DMS153 (cell line): ENCODE measurements at places on chromosomes 3 and 15.

DNA sequence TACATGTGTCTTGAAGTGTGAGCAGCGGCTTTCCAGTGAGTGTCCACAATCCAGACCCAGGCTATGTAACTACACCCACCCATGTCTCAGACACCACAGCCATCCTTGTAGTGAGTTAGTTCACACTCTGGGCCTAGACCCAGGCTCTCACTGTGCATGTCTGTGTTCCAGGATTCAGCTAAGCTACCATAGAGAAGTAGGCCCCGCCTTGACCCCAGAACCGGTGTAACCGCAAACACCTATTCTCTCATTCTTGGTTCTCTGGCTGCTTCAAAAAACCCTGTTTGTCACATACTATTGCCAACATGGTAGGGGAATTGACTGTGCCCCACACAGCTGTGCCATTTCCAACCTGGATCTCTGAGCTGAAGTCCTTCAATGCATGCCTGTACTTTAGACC, 560.6 kb downstream of the RSL24D1 start:
- no peak for DNase-seq

GRCh38 chr15:57743424-57743823, 36.9 kb downstream of the POLR2M start:
- DNase-seq, result no peak

DNA sequence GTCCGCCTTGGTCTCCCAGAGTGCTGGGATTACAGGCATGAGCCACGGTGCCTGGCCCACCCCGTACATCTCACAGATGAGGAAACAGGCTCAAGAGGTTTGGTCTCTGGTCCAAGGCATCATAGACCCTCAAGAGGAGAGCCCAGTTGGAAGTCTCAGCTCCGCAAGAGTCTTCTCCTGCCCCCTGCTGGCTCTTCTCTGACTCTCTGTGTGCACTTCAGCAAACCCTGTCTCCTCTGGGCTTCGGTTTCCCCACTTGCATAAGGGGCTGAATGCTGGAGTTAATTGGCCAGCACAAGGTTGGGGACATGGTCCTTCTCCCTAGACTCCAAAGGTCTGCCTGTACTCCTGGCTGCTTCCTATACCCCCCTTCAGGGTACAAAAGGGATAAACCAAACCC, 3.9 kb downstream of the MST1R start:
- no peak for DNase-seq

GRCh38 chr3:10392244-10392643, 71.3 kb upstream of the SEC13 start:
- no peak for DNase-seq

DNA sequence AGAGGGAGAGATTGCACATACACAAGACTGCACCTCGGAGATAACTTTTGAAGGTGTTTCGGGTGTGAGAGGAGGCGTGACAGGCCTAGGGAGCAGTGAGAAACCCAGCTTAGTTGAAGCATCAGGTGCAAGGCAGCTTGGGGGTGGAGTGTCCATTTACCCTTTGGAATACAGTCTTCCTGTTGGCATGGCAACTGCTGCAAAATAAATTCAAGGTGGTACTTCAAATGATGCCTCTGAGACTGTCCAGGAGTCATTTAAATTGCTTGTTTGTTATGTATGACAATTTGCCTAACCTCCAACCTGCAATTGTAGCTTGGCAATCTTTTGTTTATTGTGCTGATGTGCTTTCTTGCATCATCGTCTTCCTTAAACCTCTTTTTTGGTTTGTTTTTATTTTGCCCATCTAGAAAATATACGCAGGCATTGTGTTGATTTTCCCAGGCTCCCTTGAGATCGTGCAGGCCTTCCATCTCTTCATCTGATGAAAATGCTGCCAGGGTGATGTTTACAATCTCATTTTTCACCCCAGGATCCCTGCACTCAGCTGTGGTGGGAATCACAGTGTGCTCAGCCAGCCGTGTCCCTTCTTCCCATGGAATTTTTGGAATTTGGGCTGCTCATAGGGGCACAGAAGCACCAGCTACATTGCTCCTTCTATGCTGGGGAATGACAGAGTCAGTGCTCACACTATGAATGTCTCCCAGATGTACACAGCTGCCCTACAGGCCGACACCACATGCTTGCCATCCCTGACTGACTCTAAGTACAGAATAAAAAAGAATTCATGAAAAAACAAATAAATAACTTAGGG, 583.1 kb upstream of the CFAP20DC start:
- no peak for DNase-seq

DNA sequence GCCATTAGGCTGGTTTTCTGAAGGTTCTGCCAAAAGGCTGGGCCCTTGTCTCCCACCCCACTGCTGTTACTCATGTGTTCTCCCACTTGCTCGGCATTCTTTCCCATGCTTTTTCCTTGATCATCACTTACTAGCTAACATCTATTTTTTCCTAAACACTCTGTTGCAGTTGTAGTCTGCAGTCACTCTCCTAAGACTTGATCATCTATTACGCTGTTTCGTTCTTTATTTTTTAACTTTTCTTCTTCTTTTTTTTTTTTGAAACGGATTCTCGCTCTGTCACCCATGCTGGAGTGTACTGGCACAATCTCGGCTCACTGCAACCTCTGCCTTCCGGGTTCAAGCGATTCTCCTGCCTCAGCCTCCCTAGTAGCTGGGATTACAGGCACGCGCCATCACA, 176.3 kb downstream of the IGF1R start:
- DNase-seq, result no peak

DNA sequence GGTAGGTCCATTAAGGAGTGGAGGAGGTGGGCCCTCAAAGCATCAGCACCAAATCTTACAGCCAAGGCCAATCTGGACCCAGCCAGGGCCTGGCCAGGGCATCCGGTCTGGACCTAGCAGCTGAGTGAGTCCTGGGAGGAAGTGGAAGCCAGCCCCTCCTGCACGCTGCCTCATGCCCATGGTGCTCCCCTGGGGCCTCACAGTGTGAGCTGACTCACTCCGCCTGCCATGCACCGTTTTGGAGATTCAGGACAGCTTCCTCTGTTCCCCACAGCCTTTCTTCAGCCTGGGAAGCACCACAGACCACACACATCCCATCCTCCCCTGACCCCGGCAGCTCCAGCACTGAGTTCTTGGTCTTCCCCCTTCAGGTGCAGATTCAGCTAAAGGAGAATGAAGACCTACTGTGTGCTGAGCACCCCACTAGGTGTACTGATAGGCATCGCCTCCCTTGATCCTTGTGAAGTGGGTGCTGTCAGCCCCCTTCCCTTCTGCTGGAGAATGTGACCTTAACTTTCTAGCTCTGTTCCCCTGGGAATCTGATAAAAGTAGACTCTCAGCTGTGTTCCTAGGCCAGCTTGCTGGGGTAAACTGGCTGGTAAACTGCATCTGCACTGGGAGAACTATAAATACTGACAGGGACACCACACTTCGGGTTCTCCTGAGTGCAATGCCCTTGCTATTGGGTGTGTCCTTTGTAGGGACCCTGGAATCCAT, 36.8 kb upstream of the SEC13 start:
- DNase-seq, result no peak

DNA sequence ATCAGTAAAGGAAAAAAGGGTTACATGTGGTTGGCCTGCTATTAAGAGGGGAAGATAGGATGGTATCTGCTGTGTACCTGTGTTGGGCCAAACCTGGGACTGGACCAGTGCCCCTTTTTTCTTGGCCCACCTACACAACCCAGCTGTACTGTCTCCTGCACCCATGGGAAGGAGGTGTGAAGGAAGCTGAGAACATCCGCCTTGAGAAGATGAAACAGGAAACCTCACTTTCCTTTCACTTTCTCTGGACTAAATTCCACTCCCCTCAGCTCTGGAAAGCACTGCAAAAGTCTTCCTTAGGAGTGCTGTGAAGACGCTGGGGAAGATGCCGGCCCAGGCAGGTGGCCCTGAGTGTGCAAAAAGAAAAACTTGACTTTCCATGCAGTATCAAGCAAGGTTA, 37.6 kb downstream of the LRRN1 start:
- DNase-seq, result no peak

GRCh38 chr3:64088408-64089205, 65.3 kb upstream of the PSMD6 start:
- DNase-seq, result no peak

GRCh38 chr15:35958021-35958420, 412.1 kb upstream of the DPH6 start:
- peak; percentile 60 for DNase-seq
